ENCODE measurements at places on chromosomes 3 and 15.

DNA sequence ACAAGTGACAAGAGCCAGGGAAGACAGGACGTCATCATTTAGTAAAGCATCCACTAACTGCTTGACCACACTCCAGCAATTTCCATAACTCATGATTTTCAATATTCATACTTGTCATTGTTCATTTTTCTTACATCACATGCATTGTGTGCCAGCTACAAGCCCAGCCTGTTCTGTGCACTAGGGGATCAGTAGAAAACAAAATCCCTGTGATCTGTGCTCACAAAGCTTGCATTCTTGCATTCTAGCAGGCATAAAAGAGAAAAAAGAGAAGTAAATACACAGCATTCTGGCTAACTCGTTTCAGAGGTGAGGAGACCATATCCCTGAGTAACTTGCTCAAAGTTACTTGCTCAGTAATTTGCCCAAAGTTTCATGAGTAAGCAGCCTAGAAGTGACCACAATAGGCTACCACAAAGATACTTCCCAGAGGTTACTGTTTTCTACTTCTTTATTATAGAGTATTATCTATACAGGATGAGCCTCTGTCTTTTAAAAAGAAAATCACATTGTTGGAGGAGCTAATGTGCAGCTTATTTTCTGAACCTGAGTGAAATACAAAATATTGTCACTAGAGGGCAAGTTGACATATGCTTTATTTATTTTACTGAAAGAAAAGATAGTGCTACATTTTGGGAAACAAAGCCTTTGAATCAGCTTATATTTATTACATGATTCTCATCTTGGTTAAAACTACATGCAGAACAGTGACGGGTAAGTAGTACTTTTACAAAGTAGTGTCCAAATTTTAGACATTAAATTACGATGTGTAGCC is 701.4 kb upstream of the LMCD1 start:
- no peak overlapping the region for H3K4me3 ChIP-seq
- no peaks in the 10 kb centered on the region for H3K27me3 ChIP-seq
- H3K27ac ChIP-seq: no peak overlapping the region
- no peaks in the 10 kb centered on the region for H3K4me1 ChIP-seq
- H3K36me3 ChIP-seq: no peaks in the 10 kb centered on the region

GRCh38 chr3:197878427-197878826 is 71.6 kb upstream of the RPL35A start:
- H3K27ac ChIP-seq: no peak overlapping the region
- DNase-seq: peak; percentile 12
- H3K4me3 ChIP-seq: no peak overlapping the region
- no peaks in the 10 kb centered on the region for H3K4me1 ChIP-seq
- peaks cover under 1% of the 10 kb centered on the region for H3K36me3 ChIP-seq

GRCh38 chr3:178517665-178518334 is 18.4 kb upstream of the KCNMB2 start:
- peak overlapping the region; percentile 97 for H3K27ac ChIP-seq
- no peaks in the 10 kb centered on the region for H3K27me3 ChIP-seq
- no peak for DNase-seq
- H3K36me3 ChIP-seq: no peaks in the 10 kb centered on the region
- peak overlapping the region; percentile 48 for H3K4me3 ChIP-seq

DNA sequence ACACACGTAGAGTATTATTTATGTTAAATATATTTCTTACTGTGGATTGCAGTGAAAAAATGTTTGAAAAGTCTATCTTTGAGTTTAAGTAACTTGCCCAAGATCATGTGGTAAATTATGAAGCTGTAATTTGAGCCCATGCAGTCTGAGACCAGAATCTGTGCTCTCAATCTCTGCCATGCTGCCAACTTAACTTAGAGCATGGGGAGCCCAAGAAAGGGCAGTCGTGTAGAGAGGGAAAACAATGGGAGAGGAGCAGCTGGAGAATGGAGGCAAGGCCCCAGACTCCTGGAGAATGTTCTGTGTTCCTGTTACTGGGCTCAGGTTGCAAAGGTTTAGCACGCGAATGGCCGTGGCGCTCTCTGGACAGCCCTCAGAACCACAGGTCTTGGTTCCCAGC is 311.6 kb upstream of the RASGRP1 start:
- no peak overlapping the region for H3K27ac ChIP-seq
- no peaks in the 10 kb centered on the region for H3K36me3 ChIP-seq
- no peaks in the 10 kb centered on the region for H3K27me3 ChIP-seq
- no peak for DNase-seq
- H3K4me3 ChIP-seq: no peak overlapping the region

- peaks cover 18% of the 10 kb centered on the region for H3K36me3 ChIP-seq
- DNase-seq: no peak
- no peak overlapping the region for H3K4me3 ChIP-seq
Observed at GRCh38 chr15:101044625-101045235, 125.6 kb downstream of the LRRK1 start.

GRCh38 chr15:85649372-85649771 is 145.4 kb downstream of the KLHL25 start:
- no peak for DNase-seq
- no peaks in the 10 kb centered on the region for H3K27me3 ChIP-seq
- no peaks in the 10 kb centered on the region for H3K36me3 ChIP-seq
- H3K4me3 ChIP-seq: no peak overlapping the region
- H3K4me1 ChIP-seq: peaks cover 8% of the 10 kb centered on the region

GRCh38 chr3:60301142-60301541 is 950.1 kb downstream of the FHIT start:
- H3K4me3 ChIP-seq: no peak overlapping the region
- H3K27ac ChIP-seq: no peak overlapping the region
- H3K4me1 ChIP-seq: no peaks in the 10 kb centered on the region
- no peaks in the 10 kb centered on the region for H3K36me3 ChIP-seq
- H3K27me3 ChIP-seq: no peaks in the 10 kb centered on the region
- DNase-seq: no peak

DNA sequence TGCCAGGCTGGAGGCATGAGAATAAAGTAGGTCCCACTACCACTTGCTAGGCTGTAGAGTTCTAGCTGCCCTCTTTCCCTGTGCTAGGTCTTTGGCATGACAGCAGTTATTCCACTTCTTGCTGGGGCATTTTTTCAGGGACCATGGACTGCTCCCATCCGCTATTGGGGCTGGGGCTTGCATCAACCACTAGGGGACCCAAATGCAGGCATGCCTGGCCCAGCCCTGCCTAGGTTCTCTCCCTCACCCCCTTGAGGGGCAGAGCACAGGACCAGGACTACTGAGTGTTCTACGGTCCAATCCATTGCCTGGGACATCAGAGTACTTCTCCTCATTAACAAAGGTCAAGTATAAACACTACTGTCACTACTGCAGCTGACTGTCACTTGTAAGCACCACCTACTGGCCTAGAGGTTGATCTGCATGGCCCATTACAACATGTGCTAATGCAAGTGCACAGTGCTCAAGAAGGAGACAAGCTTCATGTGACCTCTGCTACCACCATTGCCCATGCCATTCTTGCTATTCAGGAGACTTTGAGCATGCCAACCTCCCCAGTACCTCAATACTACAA is 270.5 kb downstream of the MBNL1 start:
- DNase-seq: no peak
- H3K27ac ChIP-seq: no peak overlapping the region
- H3K27me3 ChIP-seq: no peaks in the 10 kb centered on the region
- H3K36me3 ChIP-seq: no peaks in the 10 kb centered on the region
- H3K4me1 ChIP-seq: no peaks in the 10 kb centered on the region

DNA sequence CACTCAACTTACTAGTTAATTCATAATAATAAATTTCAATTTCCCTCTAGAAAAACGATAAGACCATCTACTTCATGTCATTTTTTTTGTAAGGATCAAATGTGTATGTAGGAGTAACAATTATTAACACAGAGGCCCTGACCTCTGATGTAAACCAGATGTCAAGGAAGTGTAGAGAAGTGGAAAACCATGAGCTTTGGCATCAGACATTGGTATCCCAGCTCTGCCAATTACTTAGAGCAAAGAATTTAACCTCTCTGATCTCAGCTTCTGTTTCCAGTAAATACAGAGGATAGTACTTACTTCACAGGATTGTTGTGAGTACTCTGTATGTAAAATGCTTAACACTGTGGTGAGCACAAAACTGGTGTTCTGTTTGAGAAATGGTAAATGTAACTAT is 17.5 kb downstream of the AQR start:
- H3K27me3 ChIP-seq: no peaks in the 10 kb centered on the region
- peaks cover 2% of the 10 kb centered on the region for H3K4me1 ChIP-seq
- peaks cover 1% of the 10 kb centered on the region for H3K36me3 ChIP-seq
- no peak overlapping the region for H3K27ac ChIP-seq
- H3K4me3 ChIP-seq: no peak overlapping the region

DNA sequence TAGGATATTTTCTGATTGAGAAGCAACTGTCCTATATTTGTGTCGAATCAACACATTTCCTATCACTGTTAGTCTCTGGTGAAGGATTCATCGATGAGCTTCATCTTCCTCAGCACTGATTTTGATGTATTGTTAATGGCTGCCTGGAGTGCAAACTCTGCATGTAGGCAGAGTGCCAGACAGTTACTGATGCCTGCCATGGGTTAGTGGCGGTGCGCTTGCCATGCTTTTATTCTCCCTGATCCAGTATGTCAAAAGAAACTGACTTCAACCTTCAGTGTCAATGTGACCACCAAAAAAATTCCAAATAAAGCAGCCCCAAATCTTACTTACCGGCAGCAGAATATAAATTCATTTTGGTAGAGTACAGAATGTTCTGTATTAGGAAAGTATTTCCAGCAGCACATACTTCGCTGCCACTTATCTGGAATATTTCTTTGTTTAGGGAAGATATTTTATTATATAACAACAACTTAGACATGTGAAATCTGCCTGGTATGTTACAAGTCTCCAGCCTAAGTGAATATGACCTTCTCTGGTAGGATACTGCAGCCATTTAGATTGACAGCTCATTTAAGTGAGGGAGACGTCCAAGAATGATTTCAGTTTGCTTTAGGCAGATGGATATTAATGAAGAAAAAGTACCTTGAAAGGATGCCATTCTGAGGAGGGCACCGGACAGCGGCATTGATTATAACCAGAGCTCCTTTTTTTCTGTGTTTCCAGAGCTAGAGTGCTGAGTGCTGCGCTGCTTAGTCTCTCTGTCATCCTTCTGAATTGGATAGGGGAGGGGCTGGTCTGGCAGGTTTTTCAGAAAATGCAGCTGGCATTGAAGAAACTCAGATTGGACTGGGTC is 59.9 kb downstream of the ARHGEF26 start:
- H3K4me1 ChIP-seq: no peaks in the 10 kb centered on the region
- DNase-seq: no peak
- no peak overlapping the region for H3K27ac ChIP-seq
- no peak overlapping the region for H3K4me3 ChIP-seq
- H3K36me3 ChIP-seq: no peaks in the 10 kb centered on the region

DNA sequence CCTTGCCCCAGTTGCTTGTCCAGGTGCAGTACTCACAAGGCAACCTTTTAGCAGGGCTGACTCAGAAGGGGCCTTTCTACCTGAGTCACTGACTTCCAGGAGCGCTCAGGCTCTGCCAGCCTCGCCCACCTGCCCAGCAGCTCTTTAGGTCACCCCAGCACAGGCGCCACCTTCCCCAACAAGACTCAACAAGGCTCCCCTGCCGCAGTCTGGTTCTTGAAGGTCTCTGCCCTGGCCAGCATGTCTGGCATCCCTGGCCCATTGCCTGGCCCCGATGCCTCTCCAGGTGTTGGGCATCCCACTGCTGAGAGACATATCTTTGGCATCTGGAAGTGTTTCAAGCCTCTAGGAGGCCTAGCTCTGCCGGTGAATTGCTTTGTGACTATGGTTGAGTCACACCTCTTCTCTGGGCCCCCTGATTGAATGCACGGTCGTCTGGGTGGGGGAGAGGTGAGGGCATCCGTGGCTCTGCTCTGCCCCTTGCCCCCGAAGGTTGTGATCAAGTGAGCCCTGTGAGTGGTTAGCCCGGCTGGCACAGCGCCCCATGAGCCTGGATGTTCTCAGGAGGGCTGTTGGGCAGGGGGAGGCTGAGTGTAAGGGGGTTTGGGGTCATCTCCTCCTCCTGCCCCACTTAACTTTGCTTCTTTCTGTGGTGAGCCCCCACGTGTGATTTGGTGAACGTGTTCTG is 21.6 kb downstream of the SNX33 start:
- DNase-seq: no peak
- no peaks in the 10 kb centered on the region for H3K4me1 ChIP-seq
- H3K4me3 ChIP-seq: no peak overlapping the region
- no peak overlapping the region for H3K27ac ChIP-seq
- H3K27me3 ChIP-seq: no peaks in the 10 kb centered on the region
